GM10248 (cell line): ENCODE measurements at places on chromosomes 5 and 9.

GRCh38 chr5:96338624-96339415 lies 94.2 kb downstream of the PCSK1 start:
- no peak for DNase-seq

DNA sequence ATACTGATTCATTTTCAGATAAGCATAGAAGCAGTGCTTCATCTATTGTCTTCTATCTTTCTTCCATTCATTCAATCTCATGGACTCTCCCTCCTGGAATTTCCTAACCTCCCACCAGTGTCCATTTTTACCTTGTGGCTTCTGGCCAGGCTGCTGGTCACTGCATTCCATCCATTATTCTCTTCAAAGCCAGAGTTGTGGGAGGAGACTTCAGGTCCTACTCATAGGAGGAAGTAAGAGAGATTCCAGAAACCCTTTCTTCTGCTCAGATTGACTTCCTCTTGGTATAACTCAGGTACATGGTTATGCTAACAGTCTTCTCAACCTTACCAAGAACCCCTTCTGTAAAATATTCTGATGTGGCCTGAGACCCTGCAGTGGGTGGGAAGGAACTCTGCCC lies 153.3 kb upstream of the SLC12A2 start:
- DNase-seq = no peak

DNA sequence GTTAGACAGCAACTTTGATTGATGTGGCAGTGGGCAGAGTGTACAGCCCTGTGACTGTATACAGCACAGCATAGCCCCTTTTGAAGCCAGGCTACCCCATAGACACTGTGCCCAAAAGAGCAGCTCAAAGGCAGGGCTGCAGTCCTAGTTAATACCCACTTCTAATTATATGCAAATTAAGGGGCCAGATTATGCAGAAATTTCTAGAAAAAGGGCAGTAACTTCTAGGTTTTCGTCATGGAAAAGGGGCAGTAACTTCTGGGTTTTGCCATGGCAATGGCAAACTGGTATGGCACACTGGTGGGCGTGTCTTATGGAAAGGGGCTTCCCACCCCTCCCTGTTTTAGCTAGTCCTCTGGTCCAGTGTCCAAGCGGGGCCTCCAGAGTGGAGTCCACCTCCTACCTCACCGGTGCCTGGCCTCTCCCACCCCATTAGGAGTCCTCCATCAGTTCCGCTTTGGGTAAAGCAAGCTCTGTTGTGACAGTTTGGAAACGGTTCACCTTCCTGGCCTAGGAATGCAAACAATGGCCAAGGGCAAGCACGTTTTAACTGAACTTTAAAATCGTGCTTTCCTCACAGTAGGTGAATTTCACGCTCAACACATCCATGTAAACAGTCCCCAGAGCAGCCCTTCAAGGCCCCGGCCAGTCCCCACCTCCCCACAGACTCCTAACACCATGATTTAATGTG lies 5.6 kb downstream of the ADAMTS13 start:
- DNase-seq = no peak

- DNase-seq = peak; percentile 25
These were observed 43.9 kb downstream of the MAPKAP1 start for GRCh38 chr9:125663127-125663526.

- DNase-seq = no peak
These were observed 43.1 kb downstream of the TRIO start for GRCh38 chr5:14186059-14186830.
